Right renal cortex interstitium (tissue), 3 donors: ENCODE measurements at places on chromosomes 16 and 17. TPM values are rescaled to one million over a fixed set of nuclear protein-coding genes. Genes with fewer than 3 reads are reported as not detected.

SLC5A11 gene
- 6.5 TPM for polyA plus RNA-seq

RILP gene
- polyA plus RNA-seq = 3.0 TPM

GRCh38 chr17:80901319-80901718, 90.3 kb upstream of the CHMP6 start:
- DNase-seq = no peak

- DNase-seq = no peak
Measured at GRCh38 chr17:8868529-8868951, 1.1 kb upstream of the PIK3R6 start.

CCL7 gene
- not detected for polyA plus RNA-seq

DNA sequence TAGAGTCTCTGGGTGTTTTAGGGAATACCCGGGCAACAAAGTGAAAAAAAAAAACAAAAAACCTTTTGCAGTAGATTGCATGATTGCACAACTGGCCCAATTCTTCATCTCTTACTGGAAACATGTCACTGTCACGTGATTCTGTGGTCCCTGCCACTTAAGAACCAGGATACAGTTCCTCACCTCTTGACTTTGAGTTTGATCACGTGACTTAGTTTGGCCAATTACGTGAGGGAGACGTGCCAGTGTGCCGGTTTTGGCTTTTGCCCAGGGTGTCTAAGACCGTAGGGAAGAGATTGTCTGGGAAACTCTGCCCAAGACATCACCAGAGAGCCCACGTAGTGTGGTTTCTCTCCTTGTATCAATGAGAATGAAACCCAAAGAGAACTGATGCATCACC, 88.7 kb downstream of the GRIN2A start:
- DNase-seq = no peak

DNA sequence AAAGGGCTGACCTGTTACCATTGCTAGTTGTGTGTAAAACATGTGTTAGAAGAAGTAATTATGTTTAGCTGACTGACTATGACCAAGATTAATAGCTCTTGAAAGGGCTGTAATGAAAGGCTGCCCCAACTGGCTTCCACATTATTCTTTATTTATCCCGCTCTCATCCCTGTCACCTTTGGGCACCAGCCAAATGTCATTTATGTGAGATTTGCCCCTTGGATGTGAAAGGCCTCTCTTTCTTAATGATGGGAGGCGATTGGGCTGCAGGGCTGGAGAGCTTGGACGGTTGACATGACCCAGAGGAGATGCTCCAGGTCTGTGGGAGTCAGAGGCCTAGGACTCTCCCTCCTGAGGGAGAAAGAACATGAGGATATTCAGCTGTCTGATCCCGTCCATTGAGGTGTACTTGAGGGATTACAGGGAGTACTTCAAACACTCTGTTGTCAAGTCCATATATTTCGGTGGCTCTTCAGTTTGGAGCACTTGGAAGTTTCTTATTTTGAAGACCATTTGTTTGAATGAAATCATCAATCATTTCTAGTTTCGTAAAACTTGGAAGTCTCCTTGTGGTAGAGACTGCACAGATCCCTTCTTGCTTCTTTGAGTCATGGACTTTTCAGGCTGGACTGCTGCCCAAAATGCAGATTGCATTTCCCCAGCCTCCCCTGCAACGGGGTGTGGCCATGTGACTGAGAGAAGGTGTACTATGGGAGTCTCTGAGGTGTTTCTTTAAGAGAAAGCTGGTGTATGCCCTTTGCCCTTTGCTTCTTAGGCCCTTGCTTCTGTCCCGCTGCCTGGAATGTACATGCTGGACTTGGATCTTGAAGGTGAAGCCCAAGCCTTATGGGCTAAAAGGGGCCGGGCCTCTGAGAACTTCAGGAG, 51.3 kb downstream of the FTO start:
- no peak for DNase-seq

GRCh38 chr16:60907645-60908044, 1128.6 kb downstream of the CDH8 start:
- DNase-seq = no peak

- no peak for DNase-seq
Measured at GRCh38 chr17:20775331-20775730, 195.8 kb downstream of the CDRT15L2 start.

- DNase-seq = no peak
Measured at GRCh38 chr16:8505327-8505991, 84.9 kb downstream of the TMEM114 start.

GRCh38 chr17:50346313-50347116, 589 bp downstream of the XYLT2 start:
- no peak for DNase-seq

CCR7 gene
- 0.40 TPM for polyA plus RNA-seq

- DNase-seq = no peak
Measured at GRCh38 chr17:72927146-72927545, 165.3 kb downstream of the SLC39A11 start.
